ENCODE measurements at places on chromosomes 2 and 18. TPM values are rescaled to one million over a fixed set of nuclear protein-coding genes. Genes with fewer than 3 reads are reported as not detected.

CYRIA gene
- total RNA-seq: 32.4 TPM

SERPINB11 gene
- not detected for total RNA-seq

PROKR1 gene
- 0.38 TPM for total RNA-seq

GRCh38 chr2:237178396-237178795, 92.7 kb downstream of the COPS8 start:
- no peak for DNase-seq
- peaks cover 2% of the 10 kb centered on the region for H3K27me3 ChIP-seq
- H3K4me1 ChIP-seq: no peaks in the 10 kb centered on the region
- no peak overlapping the region for H3K27ac ChIP-seq
- no peak overlapping the region for H3K4me3 ChIP-seq

DNA sequence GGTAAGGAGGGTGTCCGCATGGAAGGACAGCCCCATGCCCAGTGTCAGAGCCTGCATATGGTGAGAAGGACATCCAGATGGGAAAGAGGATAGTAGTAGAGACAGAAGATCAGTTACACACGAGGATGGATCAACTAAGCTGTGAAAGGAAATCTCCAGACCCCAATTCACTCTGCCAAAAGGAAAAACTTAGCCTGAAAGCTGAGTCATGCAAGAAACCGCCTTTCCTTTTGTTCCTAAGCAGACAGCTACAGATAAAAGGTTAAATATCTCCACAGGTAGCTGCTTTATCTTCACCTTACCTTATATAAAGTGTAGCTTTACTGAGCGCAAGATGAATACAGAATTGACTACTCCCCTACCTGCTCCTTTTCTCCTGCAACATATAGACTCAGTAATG, 67.3 kb upstream of the LGALSL start:
- H3K27me3 ChIP-seq: peaks cover 3% of the 10 kb centered on the region
- DNase-seq: no peak
- peaks cover 19% of the 10 kb centered on the region for H3K4me1 ChIP-seq
- peaks cover 4% of the 10 kb centered on the region for H3K36me3 ChIP-seq

- H3K27me3 ChIP-seq: peaks cover 7% of the 10 kb centered on the region
- H3K27ac ChIP-seq: no peak overlapping the region
- H3K36me3 ChIP-seq: peaks cover 4% of the 10 kb centered on the region
- DNase-seq: no peak
- no peak overlapping the region for H3K4me3 ChIP-seq
Observed at GRCh38 chr2:29525921-29526320, 395.5 kb downstream of the ALK start.

GRCh38 chr2:210557721-210558120, 1.3 kb downstream of the CPS1 start:
- no peak overlapping the region for H3K27ac ChIP-seq
- no peak overlapping the region for H3K4me3 ChIP-seq
- no peaks in the 10 kb centered on the region for H3K36me3 ChIP-seq
- DNase-seq: no peak
- H3K4me1 ChIP-seq: no peaks in the 10 kb centered on the region

DNA sequence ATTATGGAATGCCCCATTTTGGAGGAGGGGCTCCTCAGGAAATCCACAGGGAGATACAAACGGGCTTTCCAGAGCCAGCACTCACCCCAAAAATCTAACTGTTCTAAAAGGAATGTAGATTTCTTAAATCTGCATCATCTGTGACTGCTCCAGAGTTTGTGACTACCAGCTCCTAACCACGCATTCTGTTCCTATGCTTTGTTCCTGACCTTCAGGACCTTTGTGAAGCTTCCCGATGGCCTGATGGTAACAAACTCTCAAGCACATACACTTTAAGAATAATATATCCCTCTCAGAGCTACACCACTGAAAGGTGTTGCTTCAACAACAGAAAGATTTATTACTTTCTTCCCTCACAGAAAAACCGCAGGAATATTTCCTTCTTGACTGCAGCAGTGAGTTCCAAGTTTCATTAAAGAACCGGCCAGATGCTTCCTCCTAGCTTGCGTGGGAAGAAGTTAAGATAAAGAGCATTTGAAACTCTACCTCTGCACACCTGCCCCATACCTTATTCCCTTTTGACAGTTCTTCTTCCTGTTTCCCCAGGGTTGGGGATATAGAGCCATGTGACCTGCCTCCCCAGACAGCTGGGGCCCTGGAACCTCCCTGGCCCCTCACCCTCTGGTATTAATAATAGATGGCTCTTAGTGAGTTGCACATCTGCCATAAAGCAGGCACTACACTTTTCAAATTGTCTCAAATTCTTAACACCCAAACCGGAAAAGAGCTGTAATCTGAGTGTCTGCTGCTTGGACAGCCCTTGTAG, 40.2 kb upstream of the EML4 start:
- H3K36me3 ChIP-seq: no peaks in the 10 kb centered on the region
- peak overlapping the region; percentile 12 for H3K27ac ChIP-seq
- H3K4me3 ChIP-seq: no peak overlapping the region
- H3K4me1 ChIP-seq: peaks cover 42% of the 10 kb centered on the region

- H3K27me3 ChIP-seq: no peaks in the 10 kb centered on the region
- no peak overlapping the region for H3K27ac ChIP-seq
- H3K4me1 ChIP-seq: no peaks in the 10 kb centered on the region
- H3K36me3 ChIP-seq: no peaks in the 10 kb centered on the region
- no peak overlapping the region for H3K4me3 ChIP-seq
- no peak for DNase-seq
Observed at GRCh38 chr2:27814758-27815157, 43.2 kb downstream of the MRPL33 start.

Data from endothelial cell (in vitro differentiated cells).